Stimulated activated CD4-positive, alpha-beta T cell treated with anti-CD3 and anti-CD28 coated beads, TNF-alpha, amount 100 ng/mL, for 1 hour (primary cell): ENCODE measurements at places on chromosomes 4 and X.

- no peak for DNase-seq
Measured at GRCh38 chrX:63561425-63561824, 210.3 kb upstream of the SPIN4 start.

GRCh38 chr4:107246761-107247160 is 210.6 kb upstream of the DKK2 start:
- DNase-seq: no peak

DNA sequence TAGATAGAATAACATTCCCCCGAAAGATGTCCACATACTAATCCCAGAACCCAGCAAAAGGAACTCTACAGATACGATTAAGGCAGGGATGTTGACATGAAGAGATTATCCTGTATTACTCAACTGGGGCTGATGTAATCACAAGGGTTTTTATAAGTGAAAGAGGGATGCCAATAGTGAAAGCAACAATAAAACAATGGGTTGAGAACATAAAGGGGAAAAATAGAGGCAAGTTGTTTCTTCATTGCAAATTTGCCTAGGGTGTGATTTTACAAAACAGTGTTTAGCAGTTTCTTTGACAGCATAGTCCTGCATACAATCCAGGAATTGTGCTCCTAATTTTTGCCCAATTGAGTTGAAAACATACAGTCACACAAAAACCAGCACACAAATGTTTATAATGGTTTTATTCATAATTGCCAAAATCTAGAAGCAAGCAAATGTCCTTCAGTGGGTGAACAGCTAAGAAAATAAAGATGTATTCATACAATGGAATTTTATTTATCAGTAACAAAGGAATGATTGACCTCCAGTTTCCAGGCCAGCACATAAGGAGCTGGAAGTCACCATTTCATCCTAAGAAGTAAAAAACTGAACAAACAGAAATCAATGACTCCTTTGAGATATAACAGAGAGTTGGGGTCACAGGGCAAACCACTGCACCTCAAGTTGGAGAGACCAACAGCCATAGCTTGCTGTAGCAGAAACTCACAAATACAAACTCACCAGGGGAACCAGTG is 107.2 kb downstream of the CENPC start:
- no peak for DNase-seq

- no peak for DNase-seq
Measured at GRCh38 chrX:54419559-54420302, 20.5 kb upstream of the TSR2 start.

GRCh38 chr4:101643186-101643837 is 147.2 kb upstream of the BANK1 start:
- DNase-seq: no peak

GRCh38 chr4:27666943-27667342 is 806.3 kb downstream of the STIM2 start:
- DNase-seq: no peak

DNA sequence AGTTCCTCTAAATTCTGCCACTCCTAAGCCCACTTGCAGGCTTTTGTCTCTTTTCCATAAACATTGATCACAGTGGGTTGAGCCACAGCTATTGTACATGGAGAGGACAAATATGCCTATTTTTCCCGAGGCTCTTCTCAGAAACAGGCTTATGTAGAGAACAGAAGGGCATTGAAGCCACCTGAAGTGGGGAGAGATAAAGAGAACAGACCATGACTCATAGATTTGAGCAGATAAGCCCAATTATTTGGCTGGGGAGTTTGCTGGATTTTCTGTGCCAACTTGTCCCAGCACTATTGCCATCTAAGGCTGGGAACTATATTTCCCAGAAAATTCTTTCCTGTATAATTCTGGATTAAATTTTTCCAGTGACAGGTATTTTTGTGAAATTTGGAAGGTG is 446.1 kb upstream of the RPS6KA3 start:
- no peak for DNase-seq

- DNase-seq: no peak
Measured at GRCh38 chr4:105992641-105993305, 97.5 kb downstream of the NPNT start.

- DNase-seq: no peak
Measured at GRCh38 chrX:25807022-25807421, 331.1 kb upstream of the MAGEB18 start.

- DNase-seq: no peak
Measured at GRCh38 chr4:37685161-37685822, 884 bp downstream of the RELL1 start.

DNA sequence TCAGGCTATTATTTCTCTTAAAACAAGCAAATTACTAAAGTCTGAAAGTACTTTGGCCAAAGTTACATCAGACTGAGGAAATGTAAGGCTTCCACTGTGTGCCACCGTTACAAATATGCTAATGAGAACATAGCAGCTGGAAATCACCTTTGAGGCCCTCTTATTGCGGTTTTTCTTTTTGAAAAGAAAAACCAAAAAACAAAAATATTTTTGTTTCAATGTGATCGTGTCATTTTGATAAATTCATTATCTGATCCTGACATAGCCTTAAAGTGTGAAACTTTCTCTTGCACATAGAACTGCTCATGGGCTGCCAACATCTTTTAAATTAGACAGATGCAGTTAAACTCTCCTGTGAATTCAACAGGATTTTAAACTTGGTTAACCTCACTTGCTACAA is 2.8 kb upstream of the TIFA start:
- no peak for DNase-seq

GRCh38 chrX:152942077-152942442 is 44.2 kb downstream of the ZNF185 start:
- DNase-seq: no peak

DNA sequence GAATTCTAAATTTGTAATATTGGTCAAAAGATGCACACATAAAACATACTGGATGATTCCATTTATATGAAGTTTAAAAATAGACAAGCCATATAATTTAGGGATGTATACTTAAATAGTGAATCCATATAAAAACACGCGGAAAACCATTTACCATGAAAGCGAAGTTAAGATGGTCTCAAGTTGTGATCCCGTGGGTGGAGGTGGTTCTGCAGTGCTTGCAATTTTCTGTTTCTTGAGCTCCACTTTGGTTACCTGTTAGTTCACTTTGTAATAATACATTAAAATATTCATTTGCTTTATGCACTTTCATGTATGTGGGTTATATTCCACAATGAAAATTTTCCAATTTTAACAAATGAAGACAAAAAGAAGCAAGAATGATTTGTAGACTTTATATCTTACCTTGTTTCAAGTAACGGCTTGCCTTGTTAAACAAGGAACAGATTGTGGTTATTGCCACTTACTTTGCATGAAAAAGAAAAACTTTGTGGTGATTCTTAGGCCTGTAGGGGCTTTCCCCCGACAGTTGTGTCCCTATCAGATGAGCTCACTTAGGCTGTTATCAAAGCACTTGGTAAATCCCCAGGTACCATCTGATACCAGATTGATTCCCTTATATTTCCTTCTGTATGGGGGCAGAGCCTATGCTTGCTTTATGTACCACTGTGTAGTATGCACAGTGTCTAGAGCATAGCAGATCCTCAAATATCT is 12.2 kb downstream of the UCP1 start:
- DNase-seq: no peak

DNA sequence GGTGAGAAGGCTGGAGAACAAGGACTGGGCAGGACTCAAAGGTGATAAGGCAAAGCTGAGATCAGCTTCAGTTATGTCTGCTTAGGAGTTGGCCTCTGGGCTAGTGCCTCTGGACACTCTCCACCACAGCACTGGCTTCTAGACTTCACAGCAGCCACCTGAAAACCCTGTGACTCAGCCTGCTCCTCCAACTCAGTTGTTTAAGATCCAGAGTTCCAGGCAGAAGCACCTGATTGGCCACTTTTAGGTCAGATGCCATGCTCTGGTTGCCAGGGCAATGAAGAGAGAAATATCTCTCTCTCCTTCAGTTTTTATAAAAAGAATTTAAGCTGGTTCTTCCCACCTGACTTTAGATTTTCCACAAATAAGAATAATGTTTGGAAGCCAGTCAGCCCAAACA is 47.9 kb upstream of the BLTP1 start:
- no peak for DNase-seq

DNA sequence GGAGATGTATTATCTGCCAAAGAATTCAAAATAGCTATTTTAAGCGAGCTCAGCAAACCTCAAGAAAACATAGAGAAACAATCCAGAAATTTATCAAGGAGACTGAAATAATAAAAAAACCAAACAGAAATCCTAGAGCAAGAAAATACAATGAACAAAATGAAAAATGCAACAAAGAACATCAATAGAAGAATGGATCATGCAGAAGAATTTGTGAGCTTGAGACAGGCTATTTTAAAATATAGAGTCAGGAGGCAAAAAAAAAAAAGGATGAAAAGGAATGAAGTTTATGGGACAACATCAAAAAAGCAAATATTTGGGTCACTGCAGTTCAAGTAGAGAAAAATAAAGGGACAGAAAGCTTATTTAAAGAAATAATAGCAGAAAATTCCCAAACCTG is 29.1 kb downstream of the CENPE start:
- no peak for DNase-seq

DNA sequence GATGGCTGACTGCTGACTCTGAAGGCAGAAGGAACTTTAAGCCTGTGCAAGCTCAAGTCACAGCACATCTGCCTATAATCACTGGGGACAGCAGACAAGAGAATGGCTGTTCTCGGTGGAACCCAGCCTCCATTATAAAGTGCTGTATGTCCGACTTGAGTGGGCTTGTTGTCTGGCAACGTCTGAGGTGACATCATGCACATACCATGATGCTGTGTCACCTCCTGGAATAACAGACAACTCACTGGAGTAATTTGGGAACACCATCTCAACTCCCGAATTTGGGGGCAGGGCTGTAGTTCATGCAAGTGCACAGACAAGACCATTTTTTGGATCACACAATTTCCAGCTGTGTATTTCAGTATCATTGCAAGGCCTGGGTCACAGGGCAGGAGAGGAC is 59.8 kb upstream of the GPM6B start:
- no peak for DNase-seq
